ENCODE measurements at places on chromosomes 11 and 22.

DNA sequence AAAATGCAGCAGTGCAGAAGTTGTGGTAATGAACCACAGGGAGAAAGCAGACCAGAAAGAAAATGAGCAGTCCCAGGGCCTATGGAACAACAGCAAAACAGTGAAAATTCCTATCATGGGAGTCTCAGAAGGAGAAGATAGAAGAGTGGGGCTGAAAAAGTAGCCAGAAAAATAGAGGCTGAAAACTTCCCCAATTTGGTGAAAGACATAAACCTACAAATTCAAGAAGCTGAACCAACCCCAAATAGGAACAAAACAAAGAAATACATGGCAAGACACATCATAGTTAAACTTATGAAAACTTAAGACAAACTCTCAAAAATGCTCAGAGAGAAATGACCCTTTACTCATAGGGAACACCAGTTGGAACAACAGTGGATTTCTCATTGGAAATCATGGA lies 11.4 kb downstream of the FGF19 start:
- DNase-seq, result no peak

GRCh38 chr11:125264100-125265022 lies 99.8 kb downstream of the PKNOX2 start:
- no peak for DNase-seq

DNA sequence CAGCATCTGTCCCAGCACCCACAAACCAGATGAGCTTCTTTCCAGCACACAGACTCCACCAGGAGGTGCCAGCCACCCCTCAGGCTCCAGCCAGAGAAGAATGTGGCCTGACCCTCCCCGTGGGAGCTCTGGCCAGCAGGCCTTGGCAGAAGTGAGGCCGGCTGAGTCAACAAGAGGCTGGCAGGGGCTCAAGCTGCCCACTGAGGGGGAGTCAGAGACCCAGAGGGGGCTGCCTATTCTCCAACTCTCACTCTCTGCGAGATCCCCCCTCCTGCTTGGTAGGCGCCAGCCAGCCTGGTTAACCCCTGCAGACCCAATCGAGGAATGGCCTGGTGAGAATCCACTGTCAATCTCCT lies 10.6 kb upstream of the CDC42EP1 start:
- no peak for DNase-seq

DNA sequence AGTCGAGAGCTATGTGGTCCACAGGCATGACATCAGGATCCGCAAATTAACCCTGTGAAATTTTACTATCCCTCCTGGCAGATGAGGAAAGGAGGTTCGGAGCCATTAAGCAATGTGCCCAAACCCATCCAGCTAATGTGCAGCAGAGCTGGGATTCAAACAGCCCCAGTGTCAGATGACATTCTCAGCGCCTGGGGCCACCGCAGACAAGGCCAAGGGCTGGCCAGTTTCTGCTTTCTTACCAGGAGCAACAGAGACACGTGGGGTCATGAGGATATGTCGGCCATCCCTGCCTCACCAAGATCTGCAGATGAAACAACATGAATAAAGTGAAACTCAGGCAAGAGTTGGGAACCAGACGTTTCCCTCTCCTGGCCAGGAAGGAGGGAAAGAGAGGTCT lies 110.2 kb downstream of the TENM4 start:
- DNase-seq, result no peak

DNA sequence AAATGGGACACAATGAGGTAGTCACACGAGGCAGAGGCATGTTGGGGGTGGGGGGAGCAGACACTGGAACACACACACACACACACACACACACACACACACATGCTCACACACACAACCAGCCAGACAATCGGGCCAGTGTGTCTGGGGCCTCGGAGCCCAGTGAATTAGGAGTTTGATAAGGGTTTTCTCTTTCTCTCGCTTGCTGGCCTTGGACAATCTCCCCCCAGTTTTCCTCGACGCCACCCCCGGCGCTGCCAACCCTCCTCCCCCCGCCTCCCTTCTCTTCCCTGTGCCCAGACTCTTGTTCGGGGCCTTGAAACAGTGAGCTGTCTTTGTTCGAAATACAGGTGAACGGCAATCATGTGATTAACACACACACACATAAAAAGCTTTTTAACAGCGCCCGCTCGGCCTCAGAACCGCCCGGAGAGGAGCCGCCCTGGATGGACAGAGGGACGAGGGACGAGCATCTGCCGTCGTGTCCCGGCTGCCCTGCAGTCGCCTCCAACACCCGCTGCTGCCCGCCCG lies 1.5 kb upstream of the SOX10 start:
- no peak for DNase-seq

GRCh38 chr11:2945031-2945756 lies 16.0 kb upstream of the PHLDA2 start:
- DNase-seq, result peak; percentile 73

DNA sequence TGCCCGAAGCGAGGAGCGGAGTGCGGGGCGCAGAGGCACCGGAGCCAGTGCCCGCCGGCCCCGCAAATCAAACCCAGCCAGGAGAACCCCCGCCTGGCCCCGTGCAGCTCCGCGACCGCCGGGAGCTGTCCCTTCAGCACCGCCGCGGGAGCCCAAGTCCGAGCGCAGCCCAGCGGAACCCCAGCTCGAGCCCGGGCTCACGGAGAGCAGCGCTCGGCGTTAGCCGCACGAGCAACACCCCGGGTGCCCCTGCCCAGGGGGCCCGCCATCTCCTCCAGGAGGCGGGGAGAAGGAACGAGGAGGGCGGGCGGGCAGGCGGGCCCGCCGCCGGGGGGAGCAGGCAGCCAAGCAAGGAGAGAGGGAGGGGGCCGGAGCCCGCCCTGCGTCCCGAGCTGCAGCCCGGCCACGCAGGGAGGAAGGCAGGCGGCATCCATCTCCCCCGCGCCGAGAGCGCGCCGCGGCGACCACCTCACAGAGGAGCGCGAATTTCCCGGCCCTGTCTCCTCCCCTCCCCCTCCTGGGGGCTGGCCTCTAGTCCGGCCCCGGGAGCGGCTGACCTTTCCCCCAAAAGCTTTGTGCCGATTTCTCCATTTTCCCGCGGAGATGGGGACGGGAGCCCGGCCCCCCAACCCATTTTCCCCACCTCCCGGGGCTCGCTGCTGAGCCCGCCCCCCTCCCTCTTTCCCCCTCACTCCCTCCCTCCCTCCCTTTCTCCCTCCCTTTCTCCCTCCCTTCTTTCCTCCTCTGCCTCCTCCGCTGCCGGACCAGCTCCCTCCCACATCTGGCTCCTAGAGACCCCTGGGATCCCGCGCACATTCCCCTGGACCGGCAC lies 621 bp downstream of the KCNC1 start:
- DNase-seq, result peak; percentile 59

GRCh38 chr11:29518389-29519174 lies 498.2 kb downstream of the KCNA4 start:
- no peak for DNase-seq

- DNase-seq, result no peak
Observed at GRCh38 chr11:2513441-2513840, 68.6 kb downstream of the KCNQ1 start.

GRCh38 chr11:68942751-68943271 lies 38.0 kb downstream of the MRGPRD start:
- no peak for DNase-seq

DNA sequence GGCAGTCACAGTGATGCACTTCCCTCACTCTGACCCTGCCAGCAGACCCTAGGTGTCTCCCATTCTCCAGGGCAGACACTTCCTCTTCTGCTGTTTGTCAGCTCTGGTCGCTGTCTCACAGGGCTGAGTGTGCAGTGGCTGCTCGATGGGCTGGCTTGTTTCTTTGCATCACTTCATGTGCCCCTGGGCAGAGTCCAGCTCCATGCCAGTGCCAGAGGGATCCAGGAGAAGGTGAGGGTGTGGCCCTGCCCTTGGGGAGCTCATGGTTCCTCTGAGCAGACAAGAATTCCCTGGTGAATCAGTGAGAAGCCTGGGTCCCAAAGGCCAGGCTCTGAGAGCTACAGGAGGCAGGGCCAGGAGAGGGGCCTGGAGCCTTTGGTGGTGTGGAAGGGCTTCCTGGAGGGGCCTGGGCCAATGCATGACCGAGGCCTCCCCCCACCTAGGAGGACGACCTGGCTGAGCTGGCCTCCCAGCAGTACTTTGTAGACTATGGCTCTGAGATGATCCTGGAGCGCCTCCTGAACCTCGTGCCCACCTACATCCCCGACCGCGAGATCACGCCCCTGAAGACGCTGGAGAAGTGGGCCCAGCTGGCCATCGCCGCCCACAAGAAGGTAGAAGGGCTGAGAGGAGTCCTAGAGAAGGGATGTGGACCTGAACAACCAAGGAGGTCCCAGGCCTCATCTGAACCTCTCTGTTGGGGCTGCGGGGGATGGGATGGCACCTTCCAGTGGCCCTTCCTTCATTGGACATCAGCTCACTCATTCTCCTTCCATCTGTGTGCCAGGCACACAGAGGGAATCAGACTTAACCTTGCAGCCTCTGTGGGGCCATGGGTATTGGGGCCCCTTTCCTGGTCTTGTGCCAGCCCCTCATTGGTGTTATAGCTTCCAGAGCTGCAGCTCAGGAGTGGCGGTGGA lies 66.1 kb downstream of the MYO7A start:
- no peak for DNase-seq

GRCh38 chr22:44955102-44955501 lies 54.7 kb downstream of the PHF21B start:
- DNase-seq, result no peak

DNA sequence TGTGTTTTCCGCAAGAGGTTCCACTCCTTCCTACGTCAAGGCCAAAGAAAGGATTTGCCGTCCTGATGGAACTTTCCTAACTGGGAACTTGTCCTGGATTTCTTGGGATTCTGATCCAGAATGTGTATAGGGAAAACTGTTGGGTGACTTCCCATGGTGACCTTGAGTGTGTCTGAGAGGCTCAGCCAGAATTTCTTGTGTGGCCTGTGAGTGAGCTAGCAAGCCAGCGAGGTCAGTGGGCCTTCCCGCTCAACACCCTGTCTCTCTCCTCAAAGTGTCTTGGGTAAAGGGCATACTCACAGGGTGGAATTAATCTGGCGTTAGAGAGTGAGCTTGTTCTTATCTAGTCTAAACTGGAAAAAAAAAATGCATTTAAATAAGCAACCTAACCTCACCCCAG lies 20.4 kb downstream of the ZNRF3 start:
- DNase-seq, result no peak

DNA sequence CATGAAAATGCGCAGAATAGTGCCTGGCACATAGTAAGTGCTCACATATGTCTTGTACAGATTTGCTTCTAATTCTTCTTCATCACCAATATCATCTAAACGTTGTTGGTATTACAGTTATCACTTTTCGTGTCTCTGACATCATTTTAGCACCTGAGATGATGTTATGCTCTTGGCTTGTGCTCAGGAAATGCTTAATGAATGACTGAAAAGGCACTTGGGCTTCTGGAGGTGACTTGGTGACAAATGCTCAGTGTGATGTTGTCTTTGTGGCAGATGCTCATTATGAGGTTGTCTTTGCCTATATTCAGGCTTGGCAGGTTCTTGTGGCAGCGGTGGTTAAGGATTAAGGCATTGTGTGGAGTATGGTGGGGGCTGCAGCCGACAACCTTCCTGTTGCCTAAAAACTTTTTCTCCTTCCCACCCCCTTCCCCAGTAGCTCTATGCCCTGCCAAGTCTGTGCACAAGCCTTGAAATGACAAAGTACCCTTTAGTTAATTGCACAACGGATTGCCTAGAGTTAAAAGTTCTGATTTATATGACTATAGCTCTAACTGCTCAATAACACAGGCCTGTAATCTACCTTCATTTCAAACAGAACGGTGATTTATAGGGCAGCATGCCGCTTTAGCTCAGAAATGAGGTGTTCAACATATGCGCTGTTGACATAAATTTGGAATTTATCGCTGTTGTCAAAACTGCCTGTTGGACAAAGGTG lies 82.5 kb downstream of the ZBTB16 start:
- no peak for DNase-seq

- DNase-seq, result no peak
Observed at GRCh38 chr11:83695046-83695445, 408.9 kb upstream of the CCDC90B start.

DNA sequence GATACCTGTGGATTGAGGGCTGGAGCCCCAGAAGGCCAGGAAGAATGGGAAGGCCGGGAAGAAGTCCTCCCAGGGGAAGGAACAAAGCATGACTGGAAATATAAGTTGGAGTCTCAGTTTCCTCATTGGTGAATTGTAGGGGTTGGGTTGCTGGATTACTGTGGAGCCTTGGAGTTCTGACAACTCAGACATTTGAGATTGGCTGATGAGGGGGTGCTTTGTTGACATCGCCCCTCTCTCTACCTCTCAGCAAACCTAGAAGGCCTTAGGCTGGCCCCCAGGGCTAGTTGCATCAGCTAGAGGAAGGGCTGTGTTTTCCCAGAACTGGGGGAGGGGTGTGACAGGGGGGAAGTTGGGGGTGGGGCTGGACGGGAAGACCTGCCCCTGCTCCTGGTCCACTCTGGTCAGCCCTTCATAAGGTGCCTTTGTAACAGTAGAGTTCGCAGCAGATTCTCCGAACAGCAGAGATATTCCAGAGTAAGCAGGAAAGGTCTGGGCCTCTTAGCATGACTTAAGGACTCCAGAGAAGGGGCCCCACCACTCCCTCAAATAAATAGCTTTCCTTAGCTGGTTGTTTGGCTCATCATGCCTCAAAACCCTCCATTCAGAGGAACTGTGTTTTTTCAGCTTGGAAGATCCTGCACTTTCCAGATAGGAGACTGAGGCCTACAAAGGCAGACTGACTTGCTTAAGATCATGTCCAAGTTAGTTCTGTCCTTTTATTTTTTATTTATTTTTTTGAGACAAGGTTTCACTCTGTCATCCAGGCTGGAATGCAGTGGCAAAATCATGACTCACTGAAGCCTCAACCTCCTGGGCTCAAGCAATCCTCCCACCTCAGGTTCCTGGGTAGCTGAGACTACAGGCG lies 12.5 kb upstream of the THRSP start:
- no peak for DNase-seq

DNA sequence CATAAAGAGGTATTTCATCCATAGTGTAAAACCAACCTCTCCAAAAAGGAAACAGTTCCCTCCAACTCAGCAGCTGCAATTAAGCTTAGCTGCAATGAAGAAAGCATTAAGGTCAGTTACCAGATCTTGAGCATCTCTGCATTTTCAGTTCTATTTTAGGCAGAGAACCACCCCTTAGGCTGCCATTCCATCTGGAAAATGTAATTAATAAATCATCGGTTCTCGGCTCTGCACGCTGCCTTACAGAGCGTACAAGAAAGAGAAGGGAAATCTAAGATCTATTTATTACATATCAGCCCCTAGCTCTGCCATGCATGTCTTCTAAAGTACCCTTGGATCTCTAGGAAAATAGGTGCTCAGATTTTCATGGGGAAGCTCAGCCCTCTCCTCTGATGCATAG lies 71.5 kb downstream of the RCN1 start:
- no peak for DNase-seq

GRCh38 chr11:8011981-8012444 lies 24.9 kb downstream of the EIF3F start:
- no peak for DNase-seq

- DNase-seq, result no peak
Observed at GRCh38 chr11:116339306-116340098, 433.3 kb downstream of the BUD13 start.
